MV-4-11 (cell line): ENCODE measurements at places on chromosomes 2 and 18.

DNA sequence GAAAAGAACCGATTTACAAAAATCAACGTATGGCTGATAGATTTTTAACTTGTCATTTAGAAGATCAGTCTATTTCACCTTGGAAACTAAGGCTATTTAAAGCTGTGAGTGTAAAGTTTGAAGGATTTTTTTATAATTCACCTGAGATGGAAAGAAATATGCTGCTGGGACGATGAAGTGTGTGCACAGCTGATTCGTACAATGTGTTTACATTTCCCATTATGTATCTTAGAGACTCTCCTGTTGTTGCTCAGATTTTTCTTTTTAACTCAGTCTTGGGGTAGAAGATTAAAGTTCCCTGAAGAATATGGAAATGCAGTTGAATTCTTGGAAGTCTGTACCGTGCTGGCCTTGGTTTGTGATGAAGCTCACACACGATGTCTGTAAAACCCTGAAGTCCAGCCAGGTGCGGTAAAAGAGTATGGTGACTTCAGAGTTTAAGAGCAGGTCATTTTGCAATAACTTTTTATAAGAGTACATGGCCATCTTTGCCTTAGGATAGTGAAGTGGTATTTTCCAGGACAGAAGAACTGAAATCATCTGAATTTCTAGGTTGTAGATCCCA is 250.1 kb downstream of the PRKCE start:
- DNase-seq, result no peak

DNA sequence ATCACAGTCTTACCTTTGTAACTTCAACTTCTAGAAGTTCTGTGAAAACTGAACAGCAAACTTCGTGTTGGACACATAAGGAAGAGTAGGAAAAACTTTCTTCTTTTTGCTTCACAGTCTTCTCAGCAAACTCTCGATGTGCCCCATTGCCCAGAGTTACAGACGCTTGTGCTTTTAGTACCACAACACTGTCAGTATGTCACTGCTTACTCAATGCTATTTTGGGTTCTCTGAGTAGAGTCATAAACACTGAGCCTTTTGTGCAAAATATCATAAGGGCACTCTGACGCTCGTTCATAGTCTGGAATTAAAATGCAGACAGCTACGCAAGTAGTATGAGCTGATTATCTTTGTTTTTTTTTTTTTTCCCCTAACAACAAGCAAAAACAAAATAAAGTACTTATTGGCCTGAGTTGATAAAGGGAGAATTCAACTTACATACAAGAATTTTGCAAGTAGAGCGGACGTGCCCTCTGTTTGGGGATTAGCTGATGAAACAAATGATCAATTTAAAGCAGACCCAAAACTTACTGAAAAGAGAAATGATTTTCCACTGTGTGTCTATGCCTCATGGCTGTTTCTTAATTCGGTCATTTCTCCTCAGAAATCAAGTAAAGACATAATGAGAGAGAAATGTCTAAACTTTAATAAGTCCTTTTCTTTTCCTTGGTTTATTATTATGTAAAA is at the start of gene CDH19:
Gene CDH19 (minus strand): TSS at position 150 of the 687 bp plus-strand sequence. CDS start 31,886 bp downstream, outside the sequence.
- no peak for DNase-seq

GRCh38 chr2:239781454-239781853 is 243.7 kb downstream of the NDUFA10 start:
- DNase-seq, result no peak

- DNase-seq, result peak; percentile 58
Measured at GRCh38 chr18:54269893-54270844, 852 bp downstream of the POLI start.

GRCh38 chr2:190277234-190278112 is 42.2 kb downstream of the HIBCH start:
- DNase-seq, result peak; percentile 22

DNA sequence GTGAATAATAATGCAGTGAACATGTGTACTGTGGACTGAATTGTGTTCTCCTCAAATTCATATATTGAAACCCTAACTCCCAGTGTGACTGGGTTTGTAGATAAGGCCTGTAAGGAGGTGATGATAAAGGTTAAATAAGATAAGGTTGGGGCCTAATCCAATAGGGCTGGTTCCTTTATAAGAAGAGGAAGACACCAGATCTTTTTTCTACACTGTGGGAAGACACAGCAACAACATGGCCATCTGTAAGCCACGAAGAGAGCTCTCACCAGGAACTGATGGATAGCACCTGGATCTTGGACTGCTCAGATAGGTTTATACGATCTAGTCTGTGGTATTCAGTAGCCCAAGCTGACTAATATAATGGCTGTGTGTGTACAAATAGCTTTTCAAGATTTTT is 66.8 kb downstream of the BMPR2 start:
- DNase-seq, result no peak

DNA sequence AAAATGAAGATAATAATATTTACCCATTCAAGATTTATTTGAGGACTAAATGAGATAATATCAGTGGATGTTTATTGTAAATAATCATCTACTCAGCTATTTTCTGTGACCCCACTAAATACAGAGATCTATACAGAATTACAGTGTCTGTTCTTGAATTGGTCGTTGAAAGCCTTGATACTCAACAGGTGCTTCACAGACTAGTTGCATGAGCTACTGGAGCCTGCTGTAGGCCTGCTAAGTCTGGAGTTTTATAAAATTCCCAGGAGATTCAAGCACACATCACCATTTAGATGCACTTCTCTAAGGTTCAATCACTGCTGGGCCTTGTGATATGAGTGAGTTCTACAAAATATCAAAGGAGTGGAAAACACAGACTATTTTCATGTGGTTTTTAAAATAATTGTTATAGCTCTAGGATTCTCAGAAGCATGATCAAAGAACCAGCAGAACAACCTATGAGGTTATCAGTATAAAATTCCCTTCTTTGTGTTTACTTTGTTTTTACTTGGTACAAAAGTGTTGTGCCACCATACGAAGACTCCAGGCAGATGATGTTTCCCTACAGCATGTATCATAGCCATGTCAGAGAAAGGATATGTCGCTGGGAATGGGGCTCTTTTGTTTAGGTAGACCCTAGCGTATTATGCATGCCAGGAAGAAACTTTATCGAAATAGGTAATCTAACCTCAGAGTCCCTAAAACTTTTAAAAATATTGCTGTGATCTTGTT is 7.1 kb downstream of the SULT1C4 start:
- DNase-seq, result no peak

- DNase-seq, result no peak
Measured at GRCh38 chr2:20988905-20989304, 55.0 kb downstream of the APOB start.

DNA sequence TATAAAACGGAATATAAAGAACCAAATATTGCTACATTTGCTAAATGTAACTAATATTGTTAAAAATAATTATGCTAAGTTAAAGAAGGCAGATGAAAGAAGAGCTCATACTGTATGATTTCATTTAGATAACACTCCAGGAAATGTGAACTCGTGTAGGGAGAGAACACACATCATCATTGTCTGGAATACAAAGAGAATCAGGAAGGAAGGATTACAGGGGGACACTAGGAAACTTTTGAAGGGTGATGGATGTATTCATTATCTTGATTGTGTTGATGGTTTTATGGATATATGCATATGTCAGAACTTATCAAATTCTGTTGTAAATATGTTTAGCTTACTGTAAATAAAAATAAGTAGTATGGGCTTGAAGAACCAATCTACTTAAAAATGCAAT is 104.1 kb upstream of the TRIB2 start:
- DNase-seq, result no peak

- no peak for DNase-seq
Measured at GRCh38 chr2:6940820-6941219, 23.6 kb downstream of the RNF144A start.

DNA sequence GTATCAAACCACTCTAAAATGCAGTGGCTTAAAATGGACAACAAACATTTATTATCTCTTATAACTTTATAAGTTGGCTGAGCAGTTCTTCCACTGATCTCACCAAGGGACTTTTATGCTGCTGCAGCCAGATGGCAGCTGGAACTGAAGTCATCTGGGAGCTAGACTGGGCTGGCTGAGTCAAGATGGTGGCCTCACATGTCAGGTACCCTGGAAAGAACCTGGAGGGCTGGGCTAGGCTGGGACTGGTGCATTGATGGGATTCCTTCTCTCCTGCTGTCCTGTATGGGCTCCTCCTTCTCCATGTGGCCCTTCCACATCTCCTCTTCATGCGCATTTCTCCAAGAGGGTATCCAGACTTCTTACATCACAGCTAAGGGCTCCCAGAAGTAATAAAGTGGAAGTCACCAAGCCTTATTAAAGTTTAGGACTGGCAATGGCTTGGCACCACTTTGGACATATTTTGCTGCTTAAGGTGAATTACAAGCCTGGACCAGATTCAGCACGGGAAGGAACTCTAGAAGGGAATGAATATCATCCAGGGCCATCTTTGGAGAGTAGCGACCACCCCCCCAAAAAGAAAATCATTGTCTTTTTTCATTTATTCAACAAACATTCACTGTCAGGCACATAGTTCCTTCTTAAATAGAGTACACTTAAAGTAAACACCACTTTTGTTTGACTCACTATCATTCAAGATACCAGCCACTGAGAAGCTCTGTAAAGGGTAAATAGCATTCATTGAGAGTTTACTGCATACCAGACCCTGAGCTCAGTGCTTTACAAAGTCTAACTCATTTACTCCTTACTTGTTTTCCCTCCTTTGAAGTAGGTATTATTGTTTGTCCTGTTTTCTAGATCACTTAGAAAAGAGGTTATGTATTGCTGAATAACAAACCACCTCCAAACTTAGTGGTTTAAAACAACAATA is 138.0 kb downstream of the ZFP36L2 start:
- DNase-seq, result no peak

DNA sequence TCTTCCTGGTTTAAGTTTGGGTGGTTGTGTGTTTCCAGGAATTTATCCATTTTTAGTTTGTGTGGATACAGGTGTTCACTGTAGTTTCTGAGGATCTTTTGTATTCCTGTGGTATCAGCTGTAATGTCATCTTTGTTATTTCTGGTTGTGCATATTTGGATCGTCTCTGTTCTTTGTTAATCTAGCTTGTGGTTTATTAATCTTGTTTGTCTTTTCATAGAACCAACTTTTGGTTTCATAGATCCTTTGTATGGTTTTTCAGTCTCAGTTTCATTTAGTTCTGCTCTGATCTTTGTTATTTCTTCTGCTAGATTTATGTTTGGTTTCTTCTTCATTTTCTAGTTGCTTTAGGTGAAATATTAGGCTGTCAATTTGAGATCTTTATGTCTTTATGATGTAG is 202.4 kb upstream of the ZSWIM2 start:
- no peak for DNase-seq

- DNase-seq, result peak; percentile 83
Measured at GRCh38 chr18:57437766-57438671, 2.8 kb downstream of the ONECUT2 start.

- DNase-seq, result no peak
Measured at GRCh38 chr18:56060967-56061541, 473.1 kb upstream of the TCF4 start.

DNA sequence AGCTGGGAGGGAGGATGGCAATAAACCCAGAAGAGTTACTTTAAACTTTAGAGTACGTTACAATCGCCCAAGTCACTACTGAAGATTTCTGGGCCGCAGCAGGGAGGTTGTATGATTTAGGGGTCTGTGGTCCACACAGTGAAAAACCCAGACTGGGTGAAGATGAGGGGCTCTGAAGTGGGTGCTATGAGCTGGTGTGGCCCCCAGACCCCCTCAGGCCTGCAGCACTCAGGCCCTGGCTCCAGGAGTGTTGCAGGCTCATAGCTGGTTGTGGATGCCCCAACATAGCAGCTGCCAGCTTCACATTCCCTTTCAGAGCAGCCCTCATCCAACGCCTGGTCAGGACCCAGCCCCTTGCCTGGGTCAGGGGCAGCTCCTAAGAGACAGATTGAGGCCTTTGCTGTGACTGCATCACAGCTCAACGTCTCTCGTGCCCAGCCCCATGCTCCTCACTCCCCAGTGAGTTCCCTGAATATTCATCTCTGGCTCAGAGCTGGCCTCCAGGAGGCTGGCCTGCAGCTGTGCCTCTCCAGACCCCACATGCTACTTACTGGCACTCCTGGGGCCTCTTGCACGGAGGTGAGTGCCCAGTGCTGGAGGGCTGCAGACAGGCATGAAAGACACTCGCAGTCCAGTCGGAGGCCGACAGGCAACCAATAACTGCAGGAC is 94.5 kb upstream of the MYCN start:
- DNase-seq, result no peak

DNA sequence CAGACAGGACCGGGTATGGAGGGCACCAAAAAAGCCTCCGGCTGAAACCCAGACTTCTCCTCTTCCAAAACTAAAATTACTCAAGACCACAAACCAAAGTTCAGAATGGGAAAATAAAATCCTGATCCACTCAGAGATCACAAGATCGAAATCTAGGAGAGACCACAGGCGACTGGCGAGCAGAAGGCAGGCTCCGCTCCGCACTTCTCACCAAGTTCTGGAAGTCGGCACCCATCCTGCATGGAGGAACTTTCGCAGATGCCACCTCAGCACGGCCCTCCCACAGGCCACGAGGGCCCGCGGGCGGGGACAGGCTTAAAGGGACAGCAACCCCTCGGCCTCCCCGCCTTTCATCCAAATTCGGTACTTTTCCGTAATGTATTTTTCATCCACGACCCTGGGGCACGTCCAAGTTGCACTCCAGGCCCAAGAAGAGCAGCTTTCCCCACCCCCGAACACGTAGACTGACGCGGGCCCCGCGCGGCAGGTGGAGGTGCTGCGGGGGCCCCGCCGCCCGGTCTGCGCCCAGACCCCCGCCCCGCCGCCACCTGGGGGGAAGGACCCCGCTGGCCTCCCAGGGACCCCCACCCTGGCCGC is 43.7 kb downstream of the HDLBP start:
- peak; percentile 68 for DNase-seq

DNA sequence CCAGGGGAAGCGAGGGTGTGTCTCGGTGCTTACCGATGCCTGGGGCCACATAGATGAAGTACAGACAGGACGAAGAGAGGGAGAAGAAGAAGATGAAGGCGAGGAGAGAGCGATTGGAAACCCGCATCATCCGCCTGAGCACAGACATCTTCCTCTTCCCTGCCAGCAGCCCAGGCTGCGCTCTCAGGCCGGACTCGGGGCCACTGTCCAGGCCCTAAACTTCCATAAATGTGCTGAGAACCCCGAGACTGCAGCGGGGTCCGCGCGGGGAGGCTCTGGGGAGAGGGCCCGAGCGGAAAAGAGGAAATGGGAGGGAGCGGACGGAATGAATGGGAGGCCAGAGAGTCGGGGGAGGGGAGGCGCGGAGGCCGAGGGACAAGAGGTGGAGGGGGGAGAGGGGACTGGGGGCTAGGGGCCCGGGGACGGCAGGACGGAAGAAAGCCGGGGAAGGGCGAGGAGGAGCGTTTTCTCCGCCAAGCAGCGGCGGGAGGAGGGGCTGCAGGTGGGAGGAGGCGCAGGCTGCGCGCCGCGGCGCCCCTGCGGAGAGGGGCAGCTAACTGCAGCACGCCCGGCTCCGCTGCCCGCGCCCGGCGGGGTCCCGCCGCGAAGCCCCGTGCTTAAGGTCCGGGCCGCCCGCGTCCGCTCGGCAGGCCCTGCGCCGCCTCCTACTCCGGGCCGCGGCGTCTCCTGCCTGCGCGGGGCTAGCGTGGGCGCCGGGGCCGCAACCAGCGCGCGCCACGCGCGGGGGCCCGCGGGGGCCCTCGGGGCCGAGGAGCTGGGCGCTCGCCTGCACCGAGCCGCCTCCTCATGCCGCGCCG is at the start of gene B4GALT6:
Gene B4GALT6 (minus strand): TSS at position 303 of the 818 bp plus-strand sequence. CDS start 155 bp downstream, at position 148.
- DNase-seq, result no peak

GRCh38 chr2:209496586-209496982 is 72.7 kb downstream of the MAP2 start:
- DNase-seq, result no peak

GRCh38 chr2:172085460-172086159 is at the start of gene DLX1:
Gene DLX1 (plus strand): TSS chr2:172085507. CDS start chr2:172085678, 171 bp downstream.
- DNase-seq, result no peak

- no peak for DNase-seq
Measured at GRCh38 chr2:20008703-20009102, 3.8 kb downstream of the MATN3 start.
